Activated CD8-positive, alpha-beta memory T cell treated with anti-CD3 and anti-CD28 coated beads for 24 hours (primary cell): ENCODE measurements at places on chromosomes 3 and 15.
A peak's percentile ranks its signal among the peaks of the same experiment; 100 is the strongest.

GRCh38 chr3:197428117-197428801, 127.5 kb downstream of the BDH1 start:
- peak; percentile 75 for DNase-seq

GRCh38 chr15:79101866-79102581, 11.4 kb upstream of the RASGRF1 start:
- no peak for DNase-seq

DNA sequence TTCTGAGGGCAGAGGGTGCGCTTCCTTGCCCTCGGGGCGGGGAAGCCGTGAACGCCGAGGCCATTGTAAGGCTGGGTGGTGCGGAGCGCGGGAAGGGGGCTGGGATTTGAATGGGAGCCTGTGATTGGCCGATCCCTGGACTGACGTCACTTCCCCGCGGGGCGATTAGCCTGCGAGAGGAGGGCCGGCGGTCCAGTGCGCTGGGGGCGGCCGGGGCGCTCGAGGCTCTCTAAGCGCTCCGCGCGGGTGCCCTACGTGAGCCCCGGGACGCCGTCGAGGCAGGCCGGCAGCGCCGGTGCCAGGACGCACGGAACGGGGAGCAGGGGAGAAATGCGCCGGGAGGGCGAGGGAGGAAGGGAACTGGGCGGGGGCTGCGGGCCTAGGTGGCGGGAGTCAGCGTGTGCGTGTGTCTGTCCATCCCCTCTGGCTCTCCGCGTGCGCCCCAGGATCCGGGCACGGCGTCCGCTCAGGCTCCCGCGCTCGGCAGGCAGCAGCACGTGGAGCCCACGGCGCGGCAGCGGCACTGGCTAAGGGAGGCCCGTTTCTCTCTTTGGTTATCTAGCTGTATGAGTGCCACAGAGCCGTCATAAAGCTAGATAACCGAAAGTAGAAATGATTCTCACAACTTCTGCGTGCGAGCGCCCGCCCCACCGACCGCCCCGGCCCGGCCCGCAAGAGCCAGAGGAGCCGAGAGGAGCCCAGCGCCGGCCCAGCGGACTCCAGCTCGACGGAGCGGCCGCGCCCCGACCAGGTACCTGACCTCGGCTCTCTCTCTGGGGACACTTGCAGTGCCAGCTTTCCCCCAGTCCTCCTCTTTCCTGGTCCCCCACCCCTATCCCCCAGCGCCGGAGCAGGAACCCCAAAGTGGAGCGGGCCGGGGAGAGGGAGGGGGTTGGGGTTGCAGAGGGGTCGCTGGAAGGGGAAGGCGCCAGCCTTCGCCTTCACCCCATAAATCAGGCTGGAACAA, 33.1 kb upstream of the POLG start:
- no peak for DNase-seq

GRCh38 chr3:170753421-170754310, 116.3 kb downstream of the RPL22L1 start:
- no peak for DNase-seq

DNA sequence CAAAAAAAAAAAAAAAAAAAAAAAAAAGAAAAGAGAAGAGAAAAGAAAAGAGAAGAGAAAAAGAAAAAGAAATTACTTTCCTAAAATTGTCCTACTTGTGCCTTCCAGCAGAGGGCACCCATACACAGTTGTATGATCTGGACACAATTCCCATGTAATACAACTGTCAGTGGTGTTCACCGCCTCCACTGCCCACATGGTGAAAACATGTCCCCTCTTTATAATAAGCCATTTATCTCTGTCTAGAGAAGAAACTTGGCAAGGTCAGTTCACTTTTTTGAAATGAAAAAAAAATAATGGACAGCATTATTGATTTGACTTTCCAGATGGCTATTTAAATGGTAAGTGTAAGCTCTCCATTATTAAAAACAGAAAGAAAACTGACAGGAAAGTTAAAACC, 459.4 kb downstream of the GBE1 start:
- DNase-seq, result no peak

- DNase-seq, result no peak
Observed at GRCh38 chr15:28022961-28023360, 76.2 kb downstream of the OCA2 start.

DNA sequence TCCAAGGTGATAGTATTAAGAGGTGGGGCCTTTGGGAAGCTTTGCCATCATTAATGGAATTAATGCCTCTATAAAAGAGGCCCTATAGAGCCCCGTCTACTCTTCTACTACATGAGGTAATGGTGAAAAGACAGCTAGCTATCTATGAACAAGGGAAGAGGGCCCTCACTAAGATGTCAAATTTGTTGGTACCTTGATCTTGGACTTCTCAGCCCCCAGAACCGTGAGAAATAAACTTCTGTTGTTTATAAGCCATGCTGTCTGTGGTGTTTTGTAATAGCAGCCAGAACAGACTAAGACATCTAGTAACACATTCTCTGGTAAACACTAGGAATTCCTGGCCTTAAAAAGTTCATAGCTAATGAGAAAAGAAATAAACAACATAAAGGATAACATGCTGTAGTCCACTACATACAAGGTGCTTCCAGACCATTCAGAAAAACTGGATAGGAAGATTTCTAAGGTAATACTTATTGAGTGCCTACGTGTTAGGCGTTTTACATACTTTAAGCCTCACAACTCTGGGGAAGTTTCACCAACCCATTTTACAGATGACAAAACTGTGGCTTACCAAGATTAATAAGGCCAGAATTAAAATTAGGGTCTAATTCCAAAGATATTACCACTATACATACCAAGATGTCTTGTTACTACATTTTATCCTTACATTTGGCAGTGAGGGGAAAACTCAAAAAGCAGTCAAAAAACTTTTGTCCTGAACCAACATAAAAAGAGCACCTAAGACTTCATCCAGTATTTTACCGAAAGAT, 3.2 kb downstream of the UBE3A start:
- DNase-seq, result no peak
